ENCODE measurements at places on chromosomes 7 and 10.

DNA sequence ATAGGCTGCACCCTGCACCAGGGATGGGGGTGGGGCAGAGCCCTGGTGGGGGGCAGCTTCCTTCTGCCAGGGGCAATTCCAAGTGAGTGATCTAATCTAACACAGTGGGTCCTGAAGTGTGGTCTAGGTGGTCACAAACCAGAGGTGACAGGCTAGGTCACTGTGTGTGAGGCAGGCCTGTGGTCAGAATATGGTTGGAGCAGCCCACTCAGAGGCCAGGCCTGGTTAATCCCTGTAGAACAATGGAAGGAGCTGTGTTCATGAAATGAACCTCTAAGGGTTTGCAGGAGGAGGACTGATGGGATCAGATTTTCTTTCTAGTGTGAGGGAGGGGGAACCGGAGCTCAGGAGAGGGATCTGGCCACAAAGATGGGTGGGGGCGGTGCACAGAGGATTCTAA is 10.0 kb upstream of the TSPAN14 start:
- DNase-seq = no peak

- no peak for DNase-seq
Measured at GRCh38 chr7:151665368-151665767, 145.7 kb upstream of the RHEB start.

DNA sequence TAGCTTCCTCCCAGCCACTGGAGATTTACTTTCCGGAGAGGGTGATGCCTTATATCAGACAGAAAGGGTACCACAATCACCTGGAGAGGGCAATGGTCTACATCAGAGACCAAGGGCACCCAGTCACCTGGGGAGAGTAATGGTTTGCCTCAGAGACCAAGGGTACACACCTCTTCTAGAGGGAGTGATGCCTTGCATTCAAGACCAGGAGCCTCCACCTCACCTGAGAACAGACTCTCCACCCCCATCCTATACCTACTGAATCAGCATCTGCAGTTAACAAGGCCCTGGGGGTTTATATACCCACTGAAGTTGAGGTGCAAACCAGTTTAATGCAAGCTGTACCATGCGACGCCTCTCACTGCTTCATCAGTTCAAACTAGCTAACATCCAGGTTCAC is 270.2 kb upstream of the IGFBP3 start:
- DNase-seq = no peak

DNA sequence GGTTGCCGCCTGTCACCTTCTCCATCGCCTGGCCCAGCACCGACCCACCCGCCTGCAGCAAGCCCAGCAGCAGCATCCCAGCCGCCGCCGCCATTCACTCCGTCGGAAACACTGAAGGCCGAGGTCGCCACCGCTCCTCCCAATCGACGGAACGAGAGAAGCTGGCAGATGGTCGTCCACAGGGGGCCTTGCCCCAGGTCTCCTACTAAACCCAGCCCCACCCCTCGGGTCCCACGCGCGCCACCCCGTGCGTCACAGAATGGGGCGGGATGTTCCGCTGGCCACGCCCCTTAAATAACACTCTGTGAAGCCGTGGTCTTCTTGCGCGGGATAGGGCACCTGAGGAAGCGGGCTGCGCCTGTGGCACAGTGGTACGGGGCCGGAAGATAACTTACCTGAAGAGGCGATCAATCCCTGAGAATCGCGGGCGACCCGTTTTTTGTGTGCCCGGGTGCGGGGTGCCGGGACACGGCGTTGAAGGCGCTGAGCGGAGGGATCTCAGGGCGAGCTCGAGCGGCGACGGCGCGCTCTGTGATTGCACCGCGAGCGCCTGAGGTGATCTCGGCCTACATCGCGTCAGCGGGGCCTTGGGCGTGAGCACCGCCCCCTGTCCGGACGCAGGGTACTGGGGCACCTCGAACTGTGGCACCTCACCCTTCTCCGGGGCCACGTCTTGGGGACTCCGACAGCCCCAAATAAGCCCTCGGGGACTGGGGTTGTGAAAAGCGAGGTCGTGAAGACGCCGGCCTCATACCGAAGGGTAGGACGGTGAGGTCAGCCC is at the start of gene CYP51A1:
Gene CYP51A1, minus strand, starts transcription at position 207 of the 781 bp plus-strand sequence. Its CDS starts 113 bp downstream, at position 94.
- peak; percentile 93 for DNase-seq

DNA sequence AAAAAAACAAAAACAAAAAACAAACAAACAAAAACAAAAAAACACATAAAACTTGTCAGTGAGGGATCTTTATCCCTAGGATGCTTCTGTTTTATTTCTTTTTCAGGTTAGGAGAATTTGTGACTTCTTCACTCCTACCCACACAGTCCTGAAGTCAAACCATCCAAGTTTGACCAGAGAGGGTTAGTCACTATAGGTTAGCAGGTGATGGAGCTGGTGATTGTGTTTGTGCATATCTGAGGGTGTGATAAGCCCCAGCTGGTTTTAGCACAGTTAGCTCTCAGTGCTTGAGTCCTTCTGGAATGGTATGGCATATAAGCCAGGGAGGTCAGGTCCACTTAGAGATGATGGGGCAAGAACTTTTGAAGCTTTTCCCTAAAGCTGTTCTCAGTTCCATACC is 11.8 kb upstream of the IKZF1 start:
- DNase-seq = no peak

GRCh38 chr7:10474048-10474447 is 499.6 kb upstream of the PHF14 start:
- DNase-seq = no peak

GRCh38 chr7:53485354-53485753 is 449.9 kb downstream of the POM121L12 start:
- DNase-seq = no peak

GRCh38 chr10:28975891-28976531 is 298.7 kb downstream of the BAMBI start:
- no peak for DNase-seq

DNA sequence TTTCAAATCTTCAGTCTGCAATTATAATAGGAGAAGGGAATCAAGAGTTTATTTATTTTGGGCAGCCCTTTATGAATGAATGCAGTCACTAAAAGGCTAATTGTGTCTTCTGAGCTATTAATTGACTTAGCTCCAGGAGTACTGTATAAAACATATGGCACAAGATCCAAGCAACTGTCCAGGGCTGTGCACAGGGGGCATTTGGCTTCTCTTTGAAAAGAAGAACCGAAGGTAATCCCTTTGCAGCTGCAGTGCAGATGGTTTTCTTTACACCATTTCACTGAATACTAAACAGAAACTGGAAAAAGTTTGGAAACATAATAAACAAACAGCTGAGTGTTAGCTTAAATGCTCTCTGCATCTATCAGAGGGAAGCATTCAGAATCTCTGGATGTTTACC is 282.6 kb upstream of the LRRN3 start:
- no peak for DNase-seq

GRCh38 chr7:44678101-44678470 is 70.6 kb upstream of the ZMIZ2 start:
- DNase-seq = no peak

GRCh38 chr7:151662251-151662826 is 142.6 kb upstream of the RHEB start:
- DNase-seq = no peak

DNA sequence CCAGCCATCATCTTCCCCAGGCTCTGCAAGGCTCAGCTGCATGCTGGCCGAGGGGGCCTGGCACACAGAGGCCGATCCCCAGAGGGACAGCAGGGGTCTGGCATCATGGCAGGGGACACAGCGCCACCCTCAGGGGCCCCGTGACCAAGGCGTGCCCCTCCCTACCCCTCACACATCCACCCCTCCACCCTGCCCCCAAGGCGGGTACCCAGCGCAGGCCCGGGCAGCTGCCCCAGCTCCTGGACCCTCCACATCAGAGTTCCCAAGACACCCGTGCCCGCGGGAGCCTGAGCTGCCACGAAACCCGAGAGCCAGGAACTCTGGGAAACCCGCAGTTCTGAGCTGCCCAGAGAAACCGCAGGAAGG is 46.5 kb upstream of the TNRC18 start:
- DNase-seq = no peak

- no peak for DNase-seq
Measured at GRCh38 chr10:12279281-12279680, 70.1 kb upstream of the CAMK1D start.

GRCh38 chr7:36620166-36620708 is 104.1 kb downstream of the AOAH start:
- no peak for DNase-seq

- no peak for DNase-seq
Measured at GRCh38 chr10:7188456-7189050, 222.3 kb downstream of the SFMBT2 start.
